Renal cortical epithelial cell (primary cell): ENCODE measurements at places on chromosomes 12 and 14. TPM values are rescaled to one million over a fixed set of nuclear protein-coding genes. Genes with fewer than 3 reads are reported as not detected.

- no peak for DNase-seq
Measured at GRCh38 chr12:57825451-57825850, 6.9 kb upstream of the AVIL start.

DNA sequence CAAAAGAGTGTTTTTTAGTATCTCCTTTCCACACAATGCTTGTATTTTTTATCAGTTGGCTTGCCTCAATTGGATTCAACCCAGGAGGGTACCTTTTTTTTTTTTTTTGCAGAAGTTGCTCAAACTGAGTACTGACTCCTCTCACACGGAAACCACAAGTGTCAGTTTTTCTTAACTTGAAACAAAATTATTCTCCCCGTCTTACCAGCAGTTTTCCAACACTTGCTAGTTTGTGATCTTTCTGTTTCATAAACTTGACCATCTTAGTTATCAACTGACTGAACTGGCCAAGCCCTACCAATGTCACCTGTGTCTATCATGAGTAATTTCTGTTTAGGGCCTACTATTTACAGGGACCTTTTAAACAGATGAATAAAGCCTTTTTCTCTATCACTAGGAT lies 34.1 kb upstream of the ITPR2 start:
- no peak for DNase-seq

GRCh38 chr12:72036393-72036792 lies 97.7 kb downstream of the TPH2 start:
- no peak for DNase-seq

GRCh38 chr12:112226768-112227167 lies 101.4 kb downstream of the TRAFD1 start:
- DNase-seq = no peak

GRCh38 chr14:93544212-93544611 lies 113.5 kb downstream of the UNC79 start:
- no peak for DNase-seq

GRCh38 chr14:57412341-57412740 lies 22.0 kb downstream of the NAA30 start:
- no peak for DNase-seq

GRCh38 chr14:94005324-94006073 lies 8.4 kb downstream of the CCDC197 start:
- no peak for DNase-seq

- DNase-seq = no peak
Measured at GRCh38 chr14:102690509-102691286, 86.6 kb upstream of the TRAF3 start.

Gene MIP
- 0.15 TPM in 1 of 2 replicates, not detected in the other for total RNA-seq

Gene C1R
- total RNA-seq = 4.2 and 82.9 TPM in 2 replicates
